Stimulated activated CD4-positive, alpha-beta T cell treated with anti-CD3 and anti-CD28 coated beads, Interleukin-1b, Interleukin-23, amount 100 ng/mL, for 4 hours (primary cell): ENCODE measurements at places on chromosomes 1 and 21.

- no peak for DNase-seq
Measured at GRCh38 chr1:204059970-204060369, 12.9 kb upstream of the SOX13 start.

GRCh38 chr1:34870395-34870794 lies 10.8 kb upstream of the SMIM12 start:
- DNase-seq, result no peak

DNA sequence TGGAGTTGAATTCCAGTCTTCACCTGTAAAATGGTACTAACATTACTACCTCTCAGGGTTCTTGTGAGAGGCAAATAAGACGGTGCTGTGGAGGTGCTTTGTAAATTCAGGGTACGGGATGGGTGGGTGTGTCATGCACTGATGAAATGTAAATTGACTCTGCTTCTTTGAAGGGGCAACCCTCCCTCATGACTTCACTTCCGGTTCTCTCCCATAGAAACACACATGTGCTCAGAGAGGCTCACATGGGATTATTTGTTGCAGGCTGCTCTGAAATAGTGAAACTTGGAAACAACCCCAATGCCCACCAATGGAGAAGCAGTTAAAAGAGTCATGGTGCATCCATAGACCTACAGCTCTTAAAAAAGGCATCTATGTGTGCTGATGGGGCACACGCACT lies 44.9 kb upstream of the SCMH1 start:
- DNase-seq, result no peak

GRCh38 chr1:27527223-27527889 lies 37.4 kb upstream of the WASF2 start:
- DNase-seq, result no peak

GRCh38 chr1:31650161-31651088 lies 5.7 kb upstream of the PEF1 start:
- DNase-seq, result no peak

DNA sequence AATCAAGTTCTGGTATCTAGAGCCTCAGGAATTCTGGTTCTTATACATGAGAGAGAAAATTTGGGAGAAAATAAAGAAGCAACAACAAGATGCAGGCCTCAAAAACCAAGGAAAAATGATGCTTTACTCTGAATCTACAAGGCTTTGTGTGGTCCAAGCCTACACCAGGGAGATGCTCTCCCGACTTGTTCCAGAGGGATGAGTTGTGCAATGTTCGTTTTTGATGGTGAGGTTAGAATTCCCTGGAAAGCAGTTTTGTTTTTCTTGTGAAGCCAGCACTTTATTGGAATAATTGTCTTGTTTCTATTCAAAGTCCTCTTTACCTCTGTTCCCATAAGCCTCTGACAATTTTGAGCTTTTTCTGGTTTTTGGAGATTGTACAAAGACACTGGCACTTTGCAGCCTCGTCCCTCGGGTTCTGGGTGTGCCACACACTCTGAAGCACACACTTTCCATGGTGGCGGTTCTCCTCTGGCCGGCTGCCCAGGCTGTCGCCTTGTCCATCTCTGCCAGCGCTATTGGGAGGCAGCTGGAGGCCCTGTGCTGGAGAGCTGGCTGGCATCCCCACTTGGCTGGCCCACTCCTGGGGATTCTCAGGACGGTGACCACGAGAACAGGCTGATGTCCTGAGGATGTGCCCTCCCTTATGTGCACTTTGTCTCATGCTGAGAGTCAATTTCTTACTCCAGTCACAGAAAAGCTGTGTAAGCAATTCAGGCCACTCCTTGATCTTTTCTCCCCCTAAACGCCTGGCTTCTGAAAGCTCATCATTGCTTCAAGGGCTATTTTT lies 70.2 kb downstream of the EDEM3 start:
- no peak for DNase-seq

GRCh38 chr1:48030211-48030610 lies 33.0 kb upstream of the TRABD2B start:
- DNase-seq, result no peak

DNA sequence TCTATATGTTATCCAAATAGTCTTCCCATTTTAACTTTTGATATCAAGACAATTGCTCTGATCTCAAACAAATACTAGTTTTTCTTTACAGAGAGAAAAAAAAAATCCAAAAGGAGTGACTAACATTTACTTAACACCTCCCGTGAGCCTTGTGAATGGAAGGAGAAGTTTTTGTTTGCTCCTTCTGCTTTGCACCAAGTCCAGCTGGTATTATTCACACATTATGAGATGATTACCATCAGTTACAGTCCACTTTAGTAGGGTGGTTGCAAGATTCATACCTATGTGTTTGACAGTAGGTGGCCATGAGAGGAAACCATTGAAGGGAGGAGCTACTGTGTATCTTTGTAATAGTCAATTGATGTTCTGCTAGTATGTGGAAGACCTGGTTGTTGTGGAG lies 443.4 kb upstream of the ZP4 start:
- no peak for DNase-seq

- no peak for DNase-seq
Measured at GRCh38 chr1:207230441-207230840, 91.0 kb upstream of the CD55 start.

- no peak for DNase-seq
Measured at GRCh38 chr1:65704318-65704717, 88.4 kb upstream of the PDE4B start.

GRCh38 chr1:163758977-163759670 lies 437.4 kb downstream of the NUF2 start:
- DNase-seq, result no peak

GRCh38 chr1:154434346-154435085 lies 29.4 kb downstream of the IL6R start:
- no peak for DNase-seq

GRCh38 chr1:78522136-78522535 lies 31.4 kb downstream of the PTGFR start:
- no peak for DNase-seq

- no peak for DNase-seq
Measured at GRCh38 chr21:41280115-41280919, 36.3 kb upstream of the FAM3B start.
